ENCODE measurements at places on chromosomes 2 and 18.

GRCh38 chr2:3314626-3315025 lies 63.0 kb downstream of the EIPR1 start:
- no peak for DNase-seq

GRCh38 chr2:24453379-24454073 lies 37.5 kb upstream of the NCOA1 start:
- DNase-seq: no peak

DNA sequence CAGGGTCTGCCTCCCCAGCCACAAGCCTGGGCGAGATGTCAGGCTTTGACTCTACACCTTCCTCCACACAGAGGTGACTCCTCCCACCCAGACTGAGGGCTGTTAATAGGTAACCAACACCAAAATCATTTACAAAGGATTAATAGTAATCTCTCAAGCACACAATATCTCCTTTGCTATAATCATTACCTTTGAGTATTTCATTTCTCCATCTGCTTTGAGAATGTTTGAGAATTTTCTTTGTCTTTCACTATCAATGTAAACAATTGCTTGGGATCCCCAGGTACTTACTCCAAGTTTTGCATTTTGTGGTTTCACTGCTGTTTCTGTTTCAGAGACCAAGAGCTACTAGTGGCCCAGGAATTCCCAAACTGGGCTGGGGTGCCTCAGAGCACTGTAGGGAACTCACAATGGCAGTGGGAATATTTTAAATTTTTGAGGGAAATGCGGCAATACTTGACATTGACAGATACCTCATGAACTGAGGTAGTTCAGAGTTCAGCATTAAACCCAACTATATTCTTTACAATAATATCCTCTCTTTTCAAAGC lies 166.4 kb upstream of the MGAT5 start:
- no peak for DNase-seq

- peak; percentile 12 for DNase-seq
These were observed 79.9 kb downstream of the ALK start for GRCh38 chr2:29841386-29842004.

DNA sequence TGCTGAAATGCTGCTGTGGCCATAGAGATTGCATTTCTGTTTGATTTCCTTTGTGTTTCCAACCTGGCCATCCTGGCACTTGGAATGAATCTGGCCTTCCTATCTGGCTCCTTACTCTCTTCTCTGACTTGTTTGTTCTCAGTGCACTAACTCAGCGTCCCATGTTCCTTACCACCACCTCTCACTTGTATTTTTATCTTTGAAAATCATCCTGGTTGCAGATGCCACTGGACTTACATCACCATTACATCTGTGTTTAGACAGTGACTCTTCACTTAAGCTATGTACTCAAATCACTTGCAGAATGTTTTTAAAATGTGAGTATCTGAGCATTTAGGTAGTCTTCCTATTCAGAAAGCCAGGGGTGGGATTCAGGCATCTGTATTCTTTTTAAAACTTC lies 239.5 kb downstream of the WDR7 start:
- DNase-seq: no peak

GRCh38 chr18:12287131-12287681 lies 20.8 kb upstream of the TUBB6 start:
- no peak for DNase-seq

Measured in AML-193 (cell line).